SJSA1 (cell line): ENCODE measurements at places on chromosomes 3 and 15. TPM values are rescaled to one million over a fixed set of nuclear protein-coding genes. Genes with fewer than 3 reads are reported as not detected.

DAZL gene
- not detected in 2 replicates for total RNA-seq

OR5K2 gene
- not detected in 2 replicates for total RNA-seq

C3orf38 gene
- 19.0 and 21.0 TPM in 2 replicates for total RNA-seq

MCF2L2 gene
- total RNA-seq, result 0.03 TPM in 1 of 2 replicates, not detected in the other

SIDT1 gene
- total RNA-seq, result not detected in 2 replicates

SERP1 gene
- 93.9 and 225 TPM in 2 replicates for total RNA-seq

MRPL3 gene
- total RNA-seq, result 164 and 213 TPM in 2 replicates

DNAH12 gene
- total RNA-seq, result not detected in 2 replicates

COL7A1 gene
- total RNA-seq, result 86.6 and 136 TPM in 2 replicates

ALDH1A3 gene
- total RNA-seq, result 1.9 and 2.2 TPM in 2 replicates

A4GNT gene
- total RNA-seq, result not detected in 2 replicates

DNA sequence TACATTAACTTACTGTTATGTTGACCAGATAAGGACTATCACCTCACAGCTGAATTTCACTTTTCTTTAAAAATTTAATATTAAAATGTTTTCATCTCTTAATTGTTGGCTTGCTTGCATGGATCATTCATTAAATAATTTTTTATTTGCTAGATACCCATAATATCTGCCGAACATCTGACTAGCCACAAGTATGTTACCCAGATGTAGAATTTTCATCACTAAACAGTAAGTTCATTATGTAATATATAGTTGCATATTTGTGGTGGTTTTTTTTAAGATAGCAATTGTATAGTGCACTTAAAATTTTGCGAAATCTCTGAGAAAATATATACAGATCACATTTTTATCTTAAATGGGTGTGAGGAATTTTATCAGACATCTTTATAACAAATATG, 190.4 kb downstream of the MBNL1 start:
- no peaks in the 10 kb centered on the region for H3K27me3 ChIP-seq
- H3K27ac ChIP-seq, result no peak overlapping the region
- H3K4me1 ChIP-seq, result no peaks in the 10 kb centered on the region
- no peak for DNase-seq
- no peak overlapping the region for H3K4me3 ChIP-seq
- peaks cover 81% of the 10 kb centered on the region for H3K36me3 ChIP-seq

GRCh38 chr3:160278210-160278609, 53.0 kb downstream of the C3orf80 start:
- H3K4me3 ChIP-seq, result no peak overlapping the region
- H3K36me3 ChIP-seq, result no peaks in the 10 kb centered on the region; the same call in 1 of the 2 replicates

GRCh38 chr3:140953028-140953960, 11.7 kb downstream of the SLC25A36 start:
- peaks cover 6% of the 10 kb centered on the region; the same call in 1 of the 2 replicates for H3K36me3 ChIP-seq
- H3K27me3 ChIP-seq, result no peaks in the 10 kb centered on the region
- H3K27ac ChIP-seq, result no peak overlapping the region

DNA sequence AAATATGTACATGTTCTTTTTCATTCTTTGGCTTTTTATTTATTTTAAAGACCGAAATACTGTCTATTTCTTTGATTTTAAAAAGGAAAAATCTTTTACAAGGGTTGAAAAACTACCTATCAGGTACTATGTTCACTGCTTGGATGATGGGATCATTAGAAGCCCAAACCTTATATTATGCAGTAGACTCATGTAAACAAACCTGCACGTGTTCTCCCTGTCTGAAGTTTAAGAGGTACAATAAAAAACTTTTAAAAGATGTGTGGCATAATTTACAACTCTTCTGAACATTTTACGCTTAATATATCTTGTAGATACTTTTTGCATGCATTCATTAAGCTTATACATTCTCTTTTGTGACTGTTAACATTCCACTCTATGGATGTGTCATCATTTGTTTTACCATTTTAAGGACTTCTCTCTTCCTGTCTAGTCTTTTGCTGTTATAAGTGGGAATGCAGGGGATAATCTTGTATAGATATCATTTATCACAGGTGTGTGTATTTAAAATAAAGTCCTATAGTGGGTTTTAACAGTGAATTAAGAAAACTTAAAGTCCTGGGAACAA, 6.2 kb downstream of the MGA start:
- DNase-seq, result no peak
- no peaks in the 10 kb centered on the region for H3K27me3 ChIP-seq
- no peak overlapping the region for H3K27ac ChIP-seq
- no peak overlapping the region for H3K4me3 ChIP-seq
- H3K4me1 ChIP-seq, result peaks cover 23% of the 10 kb centered on the region
- H3K36me3 ChIP-seq, result peaks cover 5% of the 10 kb centered on the region; the same call in 1 of the 2 replicates

- no peaks in the 10 kb centered on the region for H3K27me3 ChIP-seq
- H3K4me1 ChIP-seq, result no peaks in the 10 kb centered on the region
- no peak overlapping the region for H3K4me3 ChIP-seq
- no peak for DNase-seq
- no peak overlapping the region for H3K27ac ChIP-seq
- H3K36me3 ChIP-seq, result no peaks in the 10 kb centered on the region
These were observed 6.1 kb upstream of the TP63 start for GRCh38 chr3:189625071-189625470.

DNA sequence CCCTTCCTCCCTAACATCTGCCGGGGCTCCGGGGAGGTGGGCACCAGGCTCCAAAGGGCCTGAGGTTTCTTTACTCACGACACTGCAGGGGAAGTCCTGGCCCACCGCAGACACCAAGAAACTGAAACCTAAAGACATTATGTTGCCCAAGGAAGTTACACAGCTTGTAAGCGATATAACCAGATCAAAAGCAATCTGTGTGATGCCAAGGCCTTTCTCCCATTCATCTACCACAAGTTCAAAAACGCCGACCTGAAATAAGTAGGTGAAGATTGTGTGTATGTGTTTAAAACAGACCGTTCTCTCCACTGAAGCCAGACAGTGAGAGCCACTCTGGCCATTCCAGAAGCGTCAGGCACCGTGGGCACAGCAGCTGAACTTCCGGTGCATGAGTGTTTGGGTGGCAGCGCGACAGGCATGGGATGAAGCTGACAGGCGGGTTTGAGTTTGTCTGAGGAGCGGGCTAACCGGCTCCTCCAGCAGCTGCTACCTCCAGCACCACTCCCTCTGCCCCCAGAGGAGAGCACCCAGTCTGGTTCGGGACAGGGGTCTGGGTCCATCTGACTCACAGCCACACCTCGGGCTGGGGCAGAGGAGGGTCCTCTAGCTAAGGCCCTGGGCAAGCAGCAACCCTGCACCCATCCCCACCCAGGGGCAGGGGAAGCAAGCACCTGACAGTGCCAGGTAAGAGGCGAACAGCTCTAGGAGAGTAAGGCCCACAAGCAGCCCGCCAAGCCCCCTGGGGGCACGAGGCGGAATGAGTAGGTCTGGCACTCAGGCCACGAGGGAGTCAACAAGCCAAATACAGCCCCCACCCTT, 1.3 kb downstream of the TNK2 start:
- peaks cover 19% of the 10 kb centered on the region for H3K4me1 ChIP-seq
- no peak for DNase-seq
- H3K27me3 ChIP-seq, result no peaks in the 10 kb centered on the region; the same call in 1 of the 2 replicates
- no peak overlapping the region for H3K4me3 ChIP-seq
- H3K36me3 ChIP-seq, result no peaks in the 10 kb centered on the region
- H3K27ac ChIP-seq, result no peak overlapping the region

GRCh38 chr3:188353426-188353825, 199.5 kb downstream of the LPP start:
- no peak for DNase-seq
- H3K27me3 ChIP-seq, result no peaks in the 10 kb centered on the region
- H3K36me3 ChIP-seq, result peaks cover 16% of the 10 kb centered on the region
- peaks cover 15% of the 10 kb centered on the region for H3K4me1 ChIP-seq
- H3K27ac ChIP-seq, result no peak overlapping the region

- no peak for DNase-seq
- no peaks in the 10 kb centered on the region for H3K27me3 ChIP-seq
- H3K4me1 ChIP-seq, result no peaks in the 10 kb centered on the region
- H3K27ac ChIP-seq, result no peak overlapping the region
These were observed 47.6 kb upstream of the CD200R1L start for GRCh38 chr3:112894258-112894657.

DNA sequence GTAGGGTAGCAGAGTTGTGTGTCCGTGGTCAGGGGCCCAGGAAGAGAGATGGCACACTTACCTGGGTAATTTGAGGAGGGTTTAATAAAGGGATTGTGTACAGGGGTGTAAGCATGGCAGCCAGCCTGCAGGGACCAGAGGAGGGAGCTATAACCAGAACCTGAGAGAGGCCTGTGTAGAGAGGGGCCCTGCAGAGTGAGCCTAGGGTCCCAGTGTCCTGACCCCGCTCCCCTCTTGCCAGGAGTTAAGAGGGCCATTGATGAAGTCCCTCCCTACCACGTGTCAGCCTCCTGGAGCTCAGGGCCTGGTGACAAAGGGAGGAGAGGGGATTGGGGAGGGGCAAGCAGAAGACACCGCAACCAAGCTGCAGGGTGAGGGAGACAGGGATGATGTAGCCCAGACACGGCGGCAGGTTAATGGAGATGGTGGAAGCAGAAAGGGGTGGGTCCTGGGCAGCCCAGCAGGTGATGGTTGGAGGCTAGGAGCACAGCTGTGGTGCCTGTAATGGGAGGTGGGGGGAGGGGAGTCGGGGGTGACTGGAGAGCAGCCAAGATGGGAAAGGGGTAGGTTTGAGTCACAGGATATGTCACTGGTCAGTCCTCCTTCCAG, 165.4 kb upstream of the TOPAZ1 start:
- H3K4me3 ChIP-seq, result no peak overlapping the region
- H3K4me1 ChIP-seq, result no peaks in the 10 kb centered on the region
- DNase-seq, result no peak

DNA sequence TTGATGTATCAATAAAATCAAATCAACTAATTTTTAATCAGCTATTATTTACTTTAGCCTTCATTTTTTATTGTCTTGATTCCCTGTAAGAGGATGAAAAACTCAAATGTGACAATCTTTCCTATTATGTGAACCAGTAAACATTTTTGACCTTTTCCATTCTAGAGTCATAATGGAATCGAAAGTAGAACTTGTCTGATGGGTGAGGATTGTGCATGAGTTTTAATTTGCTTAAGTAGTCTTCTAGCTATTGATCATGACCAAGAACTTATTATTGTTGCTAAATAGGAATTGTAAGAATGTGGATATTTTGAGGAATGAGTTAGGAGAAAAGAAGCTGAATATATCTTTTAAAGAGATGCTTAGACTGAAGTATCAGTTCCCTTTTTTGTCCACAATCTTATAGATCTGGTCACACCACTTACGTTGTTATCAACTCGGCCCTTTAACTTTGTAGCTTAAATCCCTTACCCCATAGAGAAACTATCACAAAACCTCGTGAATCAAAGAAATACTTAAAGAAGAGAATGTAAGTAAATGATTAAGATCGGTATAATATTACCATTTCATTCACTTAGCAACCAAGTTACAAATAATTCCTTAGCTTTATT, 147.3 kb downstream of the TP63 start:
- H3K36me3 ChIP-seq, result no peaks in the 10 kb centered on the region
- H3K4me1 ChIP-seq, result peaks cover under 1% of the 10 kb centered on the region; the same call in 1 of the 2 replicates
- H3K4me3 ChIP-seq, result no peak overlapping the region
- H3K27me3 ChIP-seq, result no peaks in the 10 kb centered on the region
- no peak overlapping the region for H3K27ac ChIP-seq

DNA sequence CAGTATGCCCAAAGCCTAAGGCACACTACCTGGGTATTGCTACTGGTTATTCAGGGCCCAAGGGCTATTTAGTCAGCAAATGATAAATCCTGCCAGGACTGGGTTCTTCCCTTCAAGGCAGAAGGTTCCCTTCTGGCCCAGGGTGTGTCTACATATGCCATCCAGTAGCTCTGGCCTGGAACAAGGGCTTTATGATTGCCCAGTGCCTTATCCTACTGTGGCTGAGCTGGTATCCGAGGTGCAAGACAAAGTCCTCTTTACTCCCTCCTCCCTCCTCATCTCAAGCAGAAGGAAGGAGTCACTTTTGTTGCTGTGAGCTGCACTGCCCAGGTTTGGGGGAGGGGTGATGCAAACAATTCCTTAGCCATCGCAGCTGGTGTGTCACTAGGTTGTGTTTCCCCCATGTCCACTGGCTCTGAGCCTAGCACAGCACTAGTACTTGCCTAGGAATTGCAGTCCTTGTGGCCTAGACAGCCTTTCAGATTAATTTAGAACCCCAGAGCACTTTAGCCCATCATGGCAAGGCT, 221.8 kb upstream of the TGFBR2 start:
- no peak overlapping the region for H3K27ac ChIP-seq
- no peaks in the 10 kb centered on the region for H3K4me1 ChIP-seq
- no peaks in the 10 kb centered on the region for H3K36me3 ChIP-seq

DNA sequence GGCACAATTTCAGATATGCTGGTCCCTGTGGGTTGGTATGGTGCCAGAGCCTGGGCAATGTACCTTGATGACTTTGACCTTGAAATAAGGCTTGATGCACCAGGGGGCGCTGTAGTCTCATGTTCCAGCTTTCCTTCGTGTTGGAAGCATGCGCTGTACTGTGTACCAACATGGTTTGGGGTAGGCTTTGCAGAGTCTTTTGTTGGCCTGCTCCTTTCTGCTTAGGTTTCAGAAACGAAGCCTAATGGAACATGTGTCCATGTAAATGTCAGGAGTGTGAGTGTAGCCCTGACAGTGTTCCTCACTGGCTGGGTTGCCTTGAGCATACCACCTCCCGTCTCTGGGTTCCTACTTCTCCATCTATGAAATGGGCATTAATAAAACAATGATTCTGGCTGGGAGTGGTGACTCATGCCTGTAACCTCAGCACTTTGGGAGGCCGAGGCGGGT, 3.6 kb upstream of the CCR4 start:
- peaks cover 12% of the 10 kb centered on the region; the same call in 1 of the 2 replicates for H3K4me1 ChIP-seq
- H3K36me3 ChIP-seq, result no peaks in the 10 kb centered on the region
- H3K4me3 ChIP-seq, result no peak overlapping the region
- DNase-seq, result peak; percentile 66
- H3K27me3 ChIP-seq, result no peaks in the 10 kb centered on the region

GRCh38 chr3:169128579-169128978, 534.9 kb downstream of the MECOM start:
- H3K27me3 ChIP-seq, result no peaks in the 10 kb centered on the region
- H3K27ac ChIP-seq, result no peak overlapping the region
- H3K4me3 ChIP-seq, result no peak overlapping the region
- DNase-seq, result no peak

DNA sequence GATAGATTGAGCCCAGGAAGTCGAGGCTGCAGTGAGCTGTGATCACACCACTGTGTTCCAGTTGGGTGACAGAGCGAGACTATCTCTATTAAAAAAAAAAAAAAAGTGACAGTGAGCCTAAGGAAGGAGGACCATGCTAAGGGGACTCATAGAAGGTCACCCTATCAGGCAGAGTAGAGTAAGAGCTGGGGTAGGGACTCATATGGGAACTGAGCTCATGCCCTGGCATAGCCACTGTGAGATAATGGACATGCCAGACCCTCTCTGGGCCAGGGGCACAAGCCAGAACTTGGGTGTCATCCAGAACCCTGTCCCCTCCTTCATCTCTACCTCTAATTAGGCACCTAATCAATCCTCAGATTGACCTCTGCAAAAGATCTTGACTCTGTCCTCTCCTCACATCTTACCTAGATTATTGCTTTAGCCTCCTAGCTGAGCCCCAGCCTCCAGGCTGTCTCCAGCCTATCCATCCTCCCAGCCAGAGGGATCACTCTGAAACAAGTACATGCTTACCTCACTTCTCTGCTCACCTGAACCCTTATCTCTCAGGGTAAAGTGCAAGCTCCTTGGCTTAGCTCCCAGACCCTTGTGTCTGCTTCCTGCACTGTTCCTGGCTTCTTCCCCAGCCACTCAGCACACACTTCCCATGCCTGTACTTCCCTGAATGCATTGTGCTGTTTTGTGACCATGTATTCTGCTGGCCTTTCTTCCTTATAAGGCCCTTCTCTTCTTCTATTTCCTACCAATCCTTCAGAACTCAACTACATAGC, 76.4 kb downstream of the DAPK2 start:
- H3K27ac ChIP-seq, result no peak overlapping the region
- H3K4me1 ChIP-seq, result no peaks in the 10 kb centered on the region
- no peaks in the 10 kb centered on the region for H3K36me3 ChIP-seq
- no peaks in the 10 kb centered on the region for H3K27me3 ChIP-seq
- DNase-seq, result no peak

- no peak for DNase-seq
- no peaks in the 10 kb centered on the region for H3K4me1 ChIP-seq
- H3K4me3 ChIP-seq, result no peak overlapping the region
- no peaks in the 10 kb centered on the region for H3K36me3 ChIP-seq
These were observed 16.8 kb upstream of the CRBN start for GRCh38 chr3:3196148-3196861.
